AG09319 (cell line): ENCODE measurements at places on chromosomes 13 and 19.

DNA sequence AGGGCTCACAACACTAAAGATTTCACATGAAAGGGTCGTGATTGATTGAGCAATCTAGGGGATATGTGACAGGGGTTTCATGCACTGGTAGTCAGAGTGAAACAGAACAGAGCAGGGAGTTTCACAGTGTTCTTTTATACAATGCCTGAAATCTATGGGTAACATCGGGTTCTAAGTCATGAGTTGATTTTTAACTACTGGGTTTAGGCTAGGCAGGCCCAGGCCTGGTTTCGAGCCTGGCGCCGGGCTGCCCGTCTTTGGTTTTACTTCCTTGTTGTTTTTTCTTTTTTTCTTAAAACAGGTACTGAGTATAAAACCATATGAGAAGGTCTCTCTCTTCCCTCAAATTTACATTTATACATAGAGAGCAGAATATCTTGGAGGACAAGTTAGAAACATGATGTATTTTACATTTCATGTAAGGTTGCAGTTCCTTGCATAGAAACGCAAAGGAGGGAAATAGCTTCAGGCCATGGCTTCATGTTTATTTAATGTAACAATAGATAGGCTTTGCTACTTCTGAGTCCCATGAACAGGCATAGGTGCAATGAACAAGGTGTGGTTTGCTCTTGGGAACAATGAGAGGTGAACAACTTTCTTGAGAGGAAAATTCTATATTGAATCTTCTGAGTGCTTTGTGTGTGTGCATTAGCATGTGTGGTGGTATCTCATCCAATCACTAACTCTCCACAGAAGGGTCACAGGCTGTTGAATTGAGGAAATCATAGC is 128.9 kb upstream of the RXFP2 start:
- DNase-seq = no peak

DNA sequence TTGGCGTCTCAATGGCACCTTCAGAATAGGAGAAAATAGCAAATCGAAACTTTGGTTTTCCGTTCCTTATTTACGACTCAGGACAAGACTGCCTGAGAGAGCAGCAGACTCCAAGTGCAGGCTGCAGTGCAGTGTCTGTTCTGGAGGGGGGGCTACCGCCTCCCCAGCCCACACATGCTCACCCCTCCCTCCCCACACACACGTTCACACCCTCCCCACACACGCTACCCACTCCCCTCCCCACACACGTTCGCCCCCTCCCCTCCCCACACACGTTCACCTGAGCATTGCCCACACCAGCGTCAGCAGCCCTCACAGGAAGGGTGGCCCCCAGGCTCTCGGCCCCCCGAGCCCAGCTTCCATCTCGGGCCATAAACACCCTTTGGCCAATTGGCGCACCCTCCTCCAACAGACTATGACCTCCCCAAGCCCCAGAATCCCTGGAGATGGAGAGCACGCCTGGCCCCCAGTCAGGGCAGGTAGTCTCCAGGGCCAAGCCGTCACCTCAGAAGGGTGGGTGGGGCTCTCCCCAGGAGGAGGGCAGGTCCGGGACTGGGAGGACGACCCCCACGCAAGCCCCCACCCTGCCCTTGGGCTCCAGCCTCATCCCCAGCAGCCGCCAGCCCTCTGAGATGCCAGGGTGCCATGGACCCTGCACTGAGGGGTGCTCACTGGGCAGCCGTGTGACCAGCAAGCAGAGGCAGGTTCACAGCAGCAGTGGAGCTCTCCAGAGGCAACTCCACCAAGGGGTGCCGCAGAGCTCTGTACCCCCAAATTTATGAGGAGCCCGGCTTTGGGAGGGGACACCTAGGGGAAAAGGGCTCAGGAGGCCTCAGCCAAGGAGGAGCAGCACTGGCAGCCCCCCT is 27.5 kb downstream of the RASA3 start:
- no peak for DNase-seq

DNA sequence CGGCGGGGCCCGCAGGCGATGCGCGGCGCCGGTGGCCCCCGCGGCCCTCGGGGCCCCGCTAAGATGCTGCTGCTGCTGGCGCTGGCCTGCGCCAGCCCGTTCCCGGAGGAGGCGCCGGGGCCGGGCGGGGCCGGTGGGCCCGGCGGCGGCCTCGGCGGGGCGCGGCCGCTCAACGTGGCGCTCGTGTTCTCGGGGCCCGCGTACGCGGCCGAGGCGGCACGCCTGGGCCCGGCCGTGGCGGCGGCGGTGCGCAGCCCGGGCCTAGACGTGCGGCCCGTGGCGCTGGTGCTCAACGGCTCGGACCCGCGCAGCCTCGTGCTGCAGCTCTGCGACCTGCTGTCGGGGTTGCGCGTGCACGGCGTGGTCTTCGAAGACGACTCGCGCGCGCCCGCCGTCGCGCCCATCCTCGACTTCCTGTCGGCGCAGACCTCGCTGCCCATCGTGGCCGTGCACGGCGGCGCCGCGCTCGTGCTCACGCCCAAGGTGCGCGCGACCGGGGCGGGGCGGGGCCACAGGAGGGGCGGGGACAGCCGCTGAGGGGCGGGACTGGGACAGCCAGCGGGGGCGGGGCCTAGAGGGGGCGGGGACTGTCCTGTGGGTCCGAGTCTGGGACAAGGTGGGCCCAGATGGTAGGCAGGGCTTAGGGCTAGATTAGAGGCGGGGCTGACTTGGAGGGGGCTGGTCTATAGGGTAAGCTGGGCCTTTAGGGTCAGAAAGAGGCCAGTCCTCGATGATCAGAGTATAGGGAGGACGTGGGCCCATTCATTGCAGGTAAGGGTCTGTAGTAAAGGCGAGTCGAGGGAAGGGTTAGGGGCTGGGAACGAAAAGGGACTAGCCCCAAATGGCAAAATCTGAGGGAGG is 5.1 kb downstream of the GRIN2D start:
- DNase-seq = peak; percentile 41

DNA sequence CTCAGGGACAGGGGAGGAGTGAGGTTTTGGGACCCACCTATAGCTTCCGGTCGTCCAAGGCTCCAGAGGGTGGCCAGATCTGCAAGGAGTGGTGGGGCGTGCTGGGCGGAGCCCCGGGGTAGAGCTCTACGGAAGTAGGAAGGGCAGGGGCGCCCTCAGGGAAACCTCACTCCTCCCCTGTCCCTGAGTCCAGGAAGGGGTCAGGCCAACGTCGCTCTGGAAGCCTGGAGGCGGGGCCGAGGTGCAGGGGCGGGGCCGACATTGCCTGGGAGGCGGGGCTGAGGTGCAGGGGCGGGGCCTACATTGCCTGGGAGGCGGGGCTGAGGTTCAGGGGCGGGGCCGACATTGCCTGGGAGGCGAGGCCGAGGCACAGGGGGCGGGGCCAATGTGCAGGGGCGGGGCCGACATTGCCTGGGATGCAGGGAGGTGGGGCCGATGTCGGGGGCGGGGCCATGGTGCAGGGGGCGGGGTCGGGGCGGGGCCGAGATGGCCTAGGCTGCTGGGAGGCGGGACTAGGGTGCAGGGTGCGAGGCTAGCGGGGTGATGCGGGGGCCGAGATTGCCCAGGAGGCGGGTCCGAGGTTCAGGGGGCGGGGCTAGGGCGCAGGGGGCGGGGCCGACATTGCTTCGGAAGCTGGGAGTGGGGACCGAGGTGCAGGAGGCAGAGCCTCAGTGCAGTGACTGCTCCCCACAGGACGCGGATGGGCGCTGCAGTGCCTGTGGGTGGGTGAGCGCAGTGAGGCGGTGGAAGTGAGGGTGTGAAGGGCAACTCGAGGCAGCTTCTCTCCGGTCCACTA is 4.9 kb upstream of the PALM start:
- no peak for DNase-seq

DNA sequence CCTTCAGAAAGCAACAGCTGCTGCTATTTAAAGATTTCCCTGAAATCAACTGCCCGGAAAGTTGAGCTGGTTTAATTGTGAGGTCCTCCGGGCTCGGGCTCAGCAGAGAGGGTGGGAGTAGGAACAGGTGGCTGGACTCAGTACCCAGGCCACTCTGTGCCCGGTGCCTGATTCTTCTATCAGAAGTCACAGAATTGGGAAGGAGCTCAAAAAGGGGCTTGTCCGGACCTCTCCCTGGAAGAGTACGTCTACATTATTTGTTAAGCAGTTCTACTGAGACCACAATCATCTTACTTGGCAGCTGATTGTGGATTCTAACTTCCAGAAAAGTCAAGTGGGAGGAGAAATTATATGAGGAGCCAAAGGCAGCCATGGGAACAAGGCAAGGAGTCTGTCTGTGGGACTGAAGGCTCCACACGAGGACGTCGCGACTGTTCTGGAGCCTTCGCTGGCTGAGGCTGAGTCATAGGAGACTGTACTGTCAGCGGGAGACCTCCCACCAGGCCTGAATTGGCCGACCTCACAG is 91.7 kb upstream of the ANKRD10 start:
- DNase-seq = peak; percentile 44

DNA sequence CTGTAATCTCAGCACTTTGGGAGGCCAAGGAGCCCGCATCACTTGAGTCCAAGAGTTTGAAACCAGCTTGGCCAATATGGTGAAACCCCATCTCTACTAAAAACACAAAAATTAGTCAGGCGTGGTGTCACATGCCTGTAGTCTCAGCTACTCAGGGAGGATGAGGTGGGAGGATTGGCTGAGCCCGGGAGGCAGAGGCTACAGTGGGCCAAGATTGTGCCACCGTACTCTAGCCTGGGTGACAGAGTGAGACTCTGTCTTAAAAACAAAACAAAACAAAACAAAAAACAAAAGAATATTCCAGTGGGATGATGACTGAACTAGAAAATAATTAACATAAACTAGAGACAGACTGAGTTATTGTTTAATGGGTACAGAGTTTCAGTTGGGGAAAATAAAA is 81.7 kb upstream of the ABCC4 start:
- DNase-seq = no peak

DNA sequence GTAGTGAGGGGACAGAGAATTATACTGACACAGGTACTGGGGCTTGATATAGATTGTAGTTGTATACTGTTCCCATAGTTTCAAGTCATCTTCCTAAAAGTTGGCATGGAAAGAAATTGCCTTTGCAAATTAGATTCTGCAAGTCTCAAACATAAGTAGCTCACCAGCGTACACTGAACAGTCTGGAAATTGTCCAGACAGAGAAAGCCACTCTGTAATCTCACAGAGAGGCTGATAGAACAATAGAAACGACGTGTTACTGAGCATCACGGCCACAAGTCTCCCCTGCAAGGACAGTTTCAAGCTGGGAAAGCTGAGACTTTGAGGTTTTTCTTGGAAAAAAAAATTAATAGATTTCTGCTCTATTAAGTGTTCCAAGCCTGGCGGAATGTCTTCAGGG is 228.6 kb downstream of the DNAJC15 start:
- DNase-seq = no peak

DNA sequence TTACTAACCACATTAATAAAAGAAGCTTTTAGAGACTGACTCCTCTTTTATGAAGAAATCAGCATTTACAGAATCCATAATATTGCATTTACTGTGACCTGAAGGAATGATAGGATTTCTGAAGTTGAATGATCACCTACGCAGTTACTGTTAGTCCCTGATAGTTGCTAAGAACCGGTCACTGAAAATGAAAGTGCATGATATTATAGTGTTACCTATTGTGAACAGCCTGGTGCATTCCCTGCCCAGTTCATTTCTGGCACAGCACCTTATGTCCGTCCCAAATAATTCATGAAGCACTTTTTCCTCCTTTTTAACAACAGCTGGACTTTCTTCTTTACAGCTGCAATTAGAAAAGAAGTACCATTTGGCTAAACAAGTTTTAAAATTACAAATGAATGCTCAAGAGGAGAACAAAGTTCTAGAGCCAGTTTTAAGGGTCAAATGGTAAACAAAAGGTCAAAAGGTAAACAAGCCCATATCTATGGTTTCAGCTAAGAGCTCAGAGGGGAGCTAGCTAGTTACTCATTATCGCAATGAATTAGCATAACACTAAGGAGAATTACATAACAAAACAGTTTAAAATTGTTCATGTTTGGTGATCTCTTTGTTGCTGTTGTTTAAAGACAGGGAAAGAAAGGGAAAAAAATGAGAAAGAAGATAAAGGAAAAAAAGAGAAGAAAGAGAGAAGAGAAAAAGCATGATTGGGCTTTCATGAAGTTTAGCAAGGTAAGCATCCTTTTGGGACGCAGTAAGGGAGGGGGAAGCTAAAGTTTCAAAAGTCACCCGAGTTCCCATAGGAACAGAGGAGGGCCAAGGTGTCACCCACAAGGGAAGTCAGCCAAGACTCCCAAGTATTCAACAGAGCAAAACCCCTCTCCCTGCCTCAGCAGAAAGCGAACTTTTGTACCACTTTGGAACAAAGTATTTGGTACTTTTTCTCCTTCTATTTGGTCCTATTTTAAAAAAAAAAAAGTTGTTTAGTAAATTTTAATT is 50.2 kb downstream of the FLT3 start:
- no peak for DNase-seq

DNA sequence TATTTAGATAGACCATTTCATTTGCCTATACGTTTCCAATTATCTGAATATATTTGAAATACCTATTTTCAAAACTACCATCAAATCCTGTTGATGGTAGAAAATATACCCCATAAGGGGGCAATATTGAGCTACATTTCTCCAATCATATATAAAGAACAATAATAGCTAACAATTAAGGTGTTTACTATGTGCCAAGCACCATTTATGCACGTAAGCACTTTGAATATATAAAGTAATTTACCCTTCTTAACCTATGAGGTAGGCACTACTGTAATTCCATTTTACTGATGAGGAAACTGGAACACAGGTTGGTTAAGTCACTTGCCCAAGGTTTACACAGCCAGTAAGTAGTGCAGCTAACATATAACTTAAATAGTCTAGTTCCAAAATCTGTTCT is 79.2 kb downstream of the UBL3 start:
- DNase-seq = no peak

DNA sequence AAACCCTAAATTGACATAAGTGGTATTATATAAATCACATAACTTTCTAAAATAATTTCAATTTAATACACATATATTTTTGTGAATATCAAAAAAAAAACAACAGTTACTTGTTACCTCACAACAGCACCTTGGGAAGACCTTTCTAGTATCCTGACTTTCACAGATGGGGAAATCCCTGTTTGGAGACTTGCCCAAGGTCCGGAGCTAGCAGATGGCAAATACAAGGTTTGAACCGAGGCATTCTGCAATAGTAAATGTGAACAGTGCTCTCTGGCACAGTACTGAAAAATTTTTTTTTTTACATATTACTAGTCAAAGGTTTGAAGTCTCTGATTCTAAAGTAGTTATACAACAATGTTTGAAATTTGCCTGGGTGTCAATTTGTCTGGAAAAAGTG is 104.5 kb downstream of the SUCLA2 start:
- no peak for DNase-seq

GRCh38 chr19:37251308-37252229 is 33.6 kb downstream of the ZNF383 start:
- DNase-seq = peak; percentile 89
